ENCODE measurements at places on chromosomes 1 and 21.

GRCh38 chr21:36306872-36307534, 13.0 kb upstream of the MORC3 start:
- no peak for DNase-seq

GRCh38 chr1:201649761-201650622, 111.1 kb downstream of the NAV1 start:
- DNase-seq = no peak

DNA sequence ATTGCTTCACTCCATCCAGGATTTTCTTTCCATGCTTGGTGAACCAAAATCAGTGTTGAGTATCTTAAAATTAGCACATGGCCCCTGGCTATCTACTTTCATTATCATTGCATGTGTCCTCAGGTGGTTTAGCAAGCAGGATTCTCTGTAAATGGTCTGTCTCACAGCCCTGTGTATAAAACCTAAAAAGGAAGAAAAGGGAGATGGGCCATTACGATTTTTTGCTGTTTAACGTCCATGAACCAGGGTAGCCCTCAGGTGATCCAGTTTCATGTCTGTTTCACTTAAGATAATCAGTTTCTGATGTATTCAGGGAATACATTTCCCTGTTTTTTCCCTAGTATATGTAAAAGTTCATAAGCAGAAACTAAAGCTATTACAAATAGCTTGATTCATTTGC, 238.2 kb downstream of the NFIA start:
- no peak for DNase-seq

- DNase-seq = no peak
These were observed 29.7 kb downstream of the IGFN1 start for GRCh38 chr1:201220388-201220715.

GRCh38 chr1:84442256-84442655, 36.8 kb upstream of the RPF1 start:
- DNase-seq = peak; percentile 96

GRCh38 chr1:226643611-226644540, 95.2 kb downstream of the ITPKB start:
- peak; percentile 77 for DNase-seq

DNA sequence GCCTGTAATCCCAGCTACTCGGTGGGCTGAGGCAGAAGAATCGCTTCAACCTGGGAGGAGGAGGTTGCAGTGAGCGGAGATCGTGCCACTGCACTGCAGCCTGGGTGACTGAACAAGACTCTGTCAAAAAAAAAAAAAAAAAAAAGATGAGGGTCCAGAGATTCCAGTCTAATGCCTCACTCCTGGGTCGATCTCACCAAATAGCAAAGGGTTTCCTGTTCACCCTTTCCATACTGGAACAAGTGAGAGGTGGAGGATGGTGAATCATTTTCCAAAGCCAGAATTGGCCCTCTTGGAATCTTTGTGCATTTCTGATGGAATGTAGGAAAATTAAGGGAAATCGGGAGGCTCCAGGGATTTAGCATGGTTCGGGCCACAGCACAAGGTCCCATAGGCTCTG, 58.1 kb upstream of the ZNF648 start:
- DNase-seq = no peak

GRCh38 chr1:31348449-31348848, 24.4 kb downstream of the FABP3 start:
- no peak for DNase-seq

GRCh38 chr1:43716559-43717281, 9.4 kb downstream of the ST3GAL3 start:
- no peak for DNase-seq

DNA sequence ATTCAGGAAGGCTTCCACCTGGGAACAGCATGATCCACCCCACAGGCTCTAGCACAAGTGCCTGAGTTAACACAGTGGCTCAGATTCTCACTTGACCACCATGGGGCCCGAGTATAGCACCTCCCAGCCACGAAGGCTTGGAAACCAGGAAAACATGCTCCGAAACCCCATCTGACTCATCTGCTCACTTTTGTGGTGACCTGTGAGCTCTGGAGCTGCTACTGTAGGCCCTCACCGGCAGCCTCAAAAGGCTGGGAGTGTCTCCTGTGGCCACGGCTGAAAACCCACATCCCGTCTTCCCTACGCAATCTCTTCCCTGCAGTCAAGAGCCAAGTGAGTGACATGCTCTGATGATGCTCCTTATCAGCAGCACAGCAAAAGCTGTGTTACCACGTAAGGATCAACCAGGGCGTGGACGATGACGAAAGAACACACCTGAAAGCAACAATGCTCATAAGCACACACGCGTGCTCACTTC, 81.4 kb downstream of the TGFBR3 start:
- DNase-seq = no peak

DNA sequence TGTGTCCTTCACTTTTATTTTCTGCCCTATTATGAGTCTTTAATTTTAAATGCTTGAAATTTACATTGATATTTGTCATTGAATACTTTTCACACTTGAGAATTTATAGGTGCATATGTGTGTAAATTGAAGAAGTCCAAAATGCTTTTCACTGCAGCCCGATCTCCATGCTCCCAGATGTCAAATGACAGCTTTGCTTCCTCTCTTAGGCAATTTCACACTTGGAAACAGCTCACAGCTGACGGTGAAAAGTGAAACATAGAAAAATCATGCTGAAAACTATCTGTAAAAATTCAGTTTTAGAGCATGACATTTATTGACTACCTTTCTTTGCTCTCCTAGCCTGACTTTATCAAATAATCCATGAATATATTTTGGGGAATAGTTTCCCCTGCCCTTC, 196.0 kb downstream of the RPS6KC1 start:
- DNase-seq = no peak

DNA sequence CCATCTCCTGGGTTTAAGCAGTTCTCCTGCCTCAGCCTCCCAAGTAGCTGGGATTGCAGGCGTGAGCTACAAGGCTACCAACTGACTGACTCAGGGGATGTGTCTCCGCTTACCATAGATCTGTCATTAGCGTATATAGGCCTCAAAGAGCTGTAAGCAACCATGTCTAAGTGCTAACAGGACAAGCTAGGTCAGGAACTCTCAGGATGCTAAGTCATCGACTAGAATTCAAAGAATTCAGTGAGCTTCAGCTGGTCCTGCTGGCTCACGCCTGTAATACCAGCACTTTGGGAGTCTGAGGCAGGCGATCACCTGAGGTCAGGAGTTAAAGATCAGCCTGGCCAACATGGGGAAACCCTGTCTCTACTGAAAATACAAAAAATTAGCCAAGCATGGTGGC, 29.5 kb downstream of the CAPN2 start:
- DNase-seq = no peak

DNA sequence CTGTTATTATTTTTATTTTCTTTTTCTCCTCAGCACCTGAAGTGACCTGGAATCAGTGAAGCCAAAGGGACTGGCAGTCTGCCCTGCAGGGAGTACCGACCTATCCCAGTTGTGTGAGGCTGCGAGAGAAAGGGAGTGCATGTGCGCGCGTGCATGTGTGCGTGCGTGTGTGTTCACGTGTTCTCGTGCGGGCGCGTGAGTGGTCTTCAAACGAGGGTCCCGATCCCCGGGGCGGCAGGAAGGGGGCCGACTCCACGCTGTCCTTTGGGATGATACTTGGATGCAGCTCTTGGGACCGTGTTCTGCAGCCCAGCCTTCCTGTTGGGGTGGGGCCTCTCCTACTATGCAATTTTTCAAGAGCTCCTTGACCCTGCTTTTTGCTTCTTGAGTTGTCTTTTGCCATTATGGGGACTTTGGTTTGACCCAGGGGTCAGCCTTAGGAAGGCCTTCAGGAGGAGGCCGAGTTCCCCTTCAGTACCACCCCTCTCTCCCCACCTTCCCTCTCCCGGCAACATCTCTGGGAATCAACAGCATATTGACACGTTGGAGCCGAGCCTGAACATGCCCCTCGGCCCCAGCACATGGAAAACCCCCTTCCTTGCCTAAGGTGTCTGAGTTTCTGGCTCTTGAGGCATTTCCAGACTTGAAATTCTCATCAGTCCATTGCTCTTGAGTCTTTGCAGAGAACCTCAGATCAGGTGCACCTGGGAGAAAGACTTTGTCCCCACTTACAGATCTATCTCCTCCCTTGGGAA, 123.3 kb downstream of the PRDM2 start:
- DNase-seq = no peak

DNA sequence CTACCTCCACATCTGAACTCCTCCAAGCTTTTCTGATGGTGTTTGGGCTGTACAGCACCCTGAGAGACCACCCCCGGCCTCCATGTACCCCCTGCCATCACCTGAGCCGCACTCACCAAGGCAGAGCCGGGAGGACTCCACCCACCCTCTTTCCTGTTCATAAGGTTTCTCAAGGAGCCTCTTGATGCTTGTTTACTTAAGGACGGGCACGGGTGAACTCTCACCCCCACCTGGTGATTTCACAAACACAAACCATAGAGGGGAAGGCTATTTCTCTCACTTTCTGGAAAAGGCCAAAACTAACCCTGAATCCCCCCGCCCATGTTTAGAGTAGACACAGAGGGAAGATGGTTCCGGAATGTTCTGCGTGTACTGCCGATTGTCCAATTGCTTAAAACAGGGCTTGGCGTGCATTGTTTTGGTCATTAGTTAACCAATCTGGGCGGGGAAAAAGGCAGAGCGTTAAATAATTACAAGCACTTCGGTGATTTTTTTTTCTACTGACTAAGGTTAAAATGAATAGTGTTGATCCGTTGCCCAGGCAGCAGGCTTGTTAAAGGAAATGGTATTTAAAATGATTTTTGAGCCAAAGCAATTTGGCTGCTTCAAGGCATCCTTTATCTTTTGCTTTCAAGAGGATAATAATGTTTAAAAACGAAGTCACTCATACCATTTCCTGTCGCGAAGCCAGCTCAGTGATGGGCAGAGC, 279.8 kb upstream of the VAMP3 start:
- DNase-seq = no peak

DNA sequence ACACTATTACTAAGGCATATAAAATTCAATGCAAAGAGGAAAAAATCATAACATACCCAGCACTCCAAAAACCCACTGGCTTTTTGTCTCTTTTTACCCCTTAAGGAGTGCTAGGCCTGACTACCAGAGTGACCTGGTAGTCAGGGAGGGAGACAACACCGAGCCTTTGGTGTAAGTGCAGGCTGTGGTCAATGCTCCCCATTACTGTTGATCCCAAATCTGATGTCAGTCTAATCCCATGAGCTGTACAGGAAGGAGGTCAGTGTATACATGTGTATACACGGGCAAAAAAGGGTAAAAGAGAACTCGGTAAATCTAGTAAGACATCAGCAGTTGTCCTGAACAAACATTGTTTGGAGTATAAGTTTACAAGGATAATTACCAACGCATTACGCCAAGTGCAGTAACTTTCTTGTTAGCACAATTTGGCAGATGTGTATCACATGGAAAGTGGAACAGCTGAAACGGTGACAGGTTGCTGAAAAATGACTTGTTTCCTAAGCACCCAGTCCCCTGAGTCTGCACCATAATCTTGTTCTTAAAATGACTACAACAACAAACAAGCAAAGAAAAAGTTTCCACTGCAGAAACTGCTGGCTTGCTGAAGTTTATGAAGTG, 217.9 kb downstream of the KCNH1 start:
- no peak for DNase-seq

GRCh38 chr21:19950347-19950746, 1047.9 kb upstream of the NCAM2 start:
- DNase-seq = no peak

DNA sequence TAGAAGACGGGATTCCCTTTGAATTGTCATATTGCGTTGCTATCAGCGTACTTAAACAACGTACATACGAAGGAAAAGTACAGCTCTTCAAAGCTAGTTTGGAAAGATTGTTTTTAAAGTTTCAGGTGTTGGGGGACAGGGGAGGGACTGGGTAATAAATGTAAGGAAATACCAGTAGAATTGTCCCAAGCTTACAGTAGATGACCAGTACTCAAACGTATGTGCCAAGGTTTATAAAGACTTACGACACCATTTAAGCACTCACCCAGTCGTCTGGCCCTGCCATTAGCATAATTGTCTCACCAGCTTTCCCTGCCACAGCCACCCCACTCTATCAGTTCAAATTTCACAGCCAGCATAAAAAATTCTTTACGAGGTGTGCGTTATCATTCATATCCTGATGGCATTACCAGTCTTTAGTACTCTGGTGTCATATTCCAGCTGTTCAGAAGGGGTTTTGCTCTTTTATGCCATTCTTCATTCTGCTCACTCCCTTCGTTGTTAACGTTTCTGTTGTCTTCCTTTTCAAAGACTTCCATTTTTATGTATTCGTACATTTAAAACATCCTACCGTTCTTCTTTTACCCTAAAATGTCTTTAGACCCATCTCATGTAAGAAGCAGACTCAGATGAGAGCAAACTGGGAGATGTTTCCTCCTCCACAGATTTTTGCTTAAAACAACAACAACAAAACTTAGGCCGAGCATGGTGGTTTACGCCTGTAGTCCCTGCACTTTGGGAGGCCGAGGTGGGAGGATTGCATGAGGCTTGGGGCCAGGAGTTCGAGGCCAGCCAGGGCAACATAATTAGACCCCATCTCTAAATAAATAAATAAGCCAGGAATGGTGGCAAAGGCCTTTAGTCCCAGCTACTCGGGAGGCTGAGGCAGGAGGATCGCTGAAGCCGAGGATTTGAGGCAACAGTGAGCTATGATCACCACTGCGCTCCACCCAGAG, 1.0 kb upstream of the HP1BP3 start:
- peak; percentile 10 for DNase-seq

DNA sequence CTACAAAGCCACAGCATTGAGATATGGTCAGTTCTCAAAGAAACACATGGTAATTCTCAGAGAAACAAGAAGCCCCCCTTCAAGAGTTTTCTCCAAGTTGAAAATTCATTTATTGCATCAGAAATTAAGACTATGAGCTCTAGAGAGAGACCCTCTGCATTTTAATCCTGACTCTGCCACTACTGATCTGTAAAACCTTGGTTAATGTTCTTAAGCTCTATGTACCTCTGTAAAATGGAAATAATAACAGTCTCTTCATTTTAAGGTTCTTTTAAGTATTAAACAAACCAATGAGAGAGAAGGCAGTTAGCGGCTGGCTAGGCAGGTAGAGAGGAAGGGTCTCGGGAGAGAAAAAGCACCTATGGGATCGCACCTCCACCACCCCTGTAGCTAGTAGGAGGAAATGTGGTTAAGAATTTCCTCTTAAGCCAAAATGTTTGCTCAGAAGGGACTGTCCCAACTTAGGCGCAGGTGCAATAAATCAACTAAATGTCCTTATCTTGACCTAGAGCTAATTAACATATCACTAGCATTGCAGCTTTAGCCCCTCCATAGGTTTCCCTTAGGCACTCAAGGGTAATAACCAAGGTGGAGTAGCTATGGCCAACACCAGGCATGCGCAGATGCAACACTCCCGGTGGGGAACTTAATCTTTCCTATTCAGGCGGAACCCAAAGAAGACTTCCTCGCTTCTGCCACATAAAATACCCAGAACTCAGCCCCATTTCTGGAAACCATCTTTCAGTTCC, 1685.4 kb downstream of the MRPL39 start:
- DNase-seq = peak; percentile 0

- DNase-seq = no peak
These were observed 30.1 kb downstream of the LRIG2 start for GRCh38 chr1:113103048-113103447.

- DNase-seq = peak; percentile 92
These were observed 148.7 kb upstream of the LMO4 start for GRCh38 chr1:87179851-87180519.

GRCh38 chr1:154459080-154459479, 42.9 kb upstream of the TDRD10 start:
- no peak for DNase-seq

- DNase-seq = no peak
These were observed 107.5 kb downstream of the PCNX2 start for GRCh38 chr1:233188061-233188460.
